ENCODE measurements at places on chromosomes 13 and 19.

GRCh38 chr19:53237114-53237777, 17.4 kb downstream of the ZNF677 start:
- DNase-seq, result no peak

- DNase-seq, result no peak
These were observed 73.7 kb downstream of the UQCRFS1 start for GRCh38 chr19:29139227-29139626.

- DNase-seq, result no peak
These were observed 2689.7 kb downstream of the PCDH9 start for GRCh38 chr13:64540468-64540867.

- no peak for DNase-seq
These were observed 83.4 kb downstream of the MIPEP start for GRCh38 chr13:23805821-23806220.

GRCh38 chr13:44198826-44199225, 174.8 kb upstream of the SERP2 start:
- no peak for DNase-seq

DNA sequence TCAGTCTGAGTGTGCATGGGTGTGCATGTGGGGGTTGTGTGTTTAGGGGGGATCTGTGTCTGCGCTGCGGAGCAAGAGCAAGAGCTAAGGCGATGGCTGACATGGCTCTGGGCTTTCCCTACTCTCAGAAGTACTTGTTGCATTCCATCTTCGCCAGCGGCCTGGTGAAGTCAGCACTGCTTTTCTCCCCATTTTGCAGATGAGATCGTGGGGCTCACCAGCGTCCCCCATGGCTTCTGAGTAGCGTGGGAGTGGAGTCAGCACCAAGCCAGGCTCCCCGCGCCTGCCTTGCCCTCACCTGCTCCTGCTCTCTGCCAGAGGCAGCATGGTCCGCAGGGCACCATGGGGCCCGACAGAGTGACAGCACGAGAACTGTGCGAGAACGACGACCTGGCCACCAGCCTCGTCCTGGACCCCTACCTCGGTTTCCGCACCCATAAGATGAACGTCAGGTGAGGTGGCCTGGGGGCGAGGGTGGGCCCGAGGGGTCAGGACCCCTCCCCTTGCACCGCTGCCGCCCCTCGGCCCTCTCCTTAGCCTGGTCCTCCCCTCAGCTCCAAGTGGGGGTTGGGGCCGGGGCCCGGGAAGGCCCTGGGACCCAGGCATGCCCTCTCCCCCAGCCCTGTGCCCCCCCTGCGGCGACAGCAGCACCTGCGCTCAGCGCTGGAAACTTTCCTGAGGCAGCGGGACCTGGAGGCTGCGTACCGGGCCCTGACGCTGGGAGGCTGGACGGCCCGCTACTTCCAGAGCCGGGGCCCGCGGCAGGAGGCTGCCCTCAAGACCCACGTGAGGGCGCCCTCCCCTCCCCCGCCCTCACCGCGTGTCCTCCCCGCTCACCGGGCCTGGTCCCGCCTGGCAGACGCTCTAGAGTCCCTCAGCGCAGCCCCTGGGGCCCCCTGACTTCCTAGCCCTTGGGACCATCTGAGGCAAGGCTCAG, 2.2 kb downstream of the KMT5C start:
- no peak for DNase-seq

Measured in stimulated activated CD8-positive, alpha-beta memory T cell treated with anti-CD3 and anti-CD28 coated beads, Interleukin-7, amount 100 ng/mL, for 4 hours (primary cell).